Activated CD4-positive, alpha-beta memory T cell treated with anti-CD3 and anti-CD28 coated beads for 36 hours (primary cell): ENCODE measurements at places on chromosomes 12 and 14. TPM values are rescaled to one million over a fixed set of nuclear protein-coding genes. Genes with fewer than 3 reads are reported as not detected.
A peak's percentile ranks its signal among the peaks of the same experiment; 100 is the strongest.

- DNase-seq: no peak
Observed at GRCh38 chr12:11756022-11756421, 106.5 kb downstream of the ETV6 start.

GRCh38 chr12:129607756-129608155 is 296.1 kb downstream of the TMEM132D start:
- no peak for DNase-seq

DNA sequence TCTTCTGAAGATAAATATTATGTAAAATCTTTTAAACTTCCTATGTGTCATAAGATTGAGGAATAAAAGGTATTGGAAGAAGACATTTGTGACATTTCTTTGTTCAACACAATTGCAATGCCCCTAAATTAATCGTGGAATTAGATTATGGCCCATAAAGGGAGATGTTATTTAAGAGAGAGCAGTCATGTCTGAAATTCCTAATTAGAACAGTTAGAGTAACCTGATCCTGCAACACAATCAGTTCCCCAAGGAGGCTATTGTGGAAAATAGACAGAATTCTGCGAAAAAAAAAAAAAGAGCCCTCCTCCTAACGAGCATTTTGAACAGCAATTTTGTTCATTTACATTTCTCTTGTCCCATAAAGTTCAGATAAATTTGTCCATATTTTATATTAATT is 339.5 kb downstream of the PAWR start:
- DNase-seq: no peak

DNA sequence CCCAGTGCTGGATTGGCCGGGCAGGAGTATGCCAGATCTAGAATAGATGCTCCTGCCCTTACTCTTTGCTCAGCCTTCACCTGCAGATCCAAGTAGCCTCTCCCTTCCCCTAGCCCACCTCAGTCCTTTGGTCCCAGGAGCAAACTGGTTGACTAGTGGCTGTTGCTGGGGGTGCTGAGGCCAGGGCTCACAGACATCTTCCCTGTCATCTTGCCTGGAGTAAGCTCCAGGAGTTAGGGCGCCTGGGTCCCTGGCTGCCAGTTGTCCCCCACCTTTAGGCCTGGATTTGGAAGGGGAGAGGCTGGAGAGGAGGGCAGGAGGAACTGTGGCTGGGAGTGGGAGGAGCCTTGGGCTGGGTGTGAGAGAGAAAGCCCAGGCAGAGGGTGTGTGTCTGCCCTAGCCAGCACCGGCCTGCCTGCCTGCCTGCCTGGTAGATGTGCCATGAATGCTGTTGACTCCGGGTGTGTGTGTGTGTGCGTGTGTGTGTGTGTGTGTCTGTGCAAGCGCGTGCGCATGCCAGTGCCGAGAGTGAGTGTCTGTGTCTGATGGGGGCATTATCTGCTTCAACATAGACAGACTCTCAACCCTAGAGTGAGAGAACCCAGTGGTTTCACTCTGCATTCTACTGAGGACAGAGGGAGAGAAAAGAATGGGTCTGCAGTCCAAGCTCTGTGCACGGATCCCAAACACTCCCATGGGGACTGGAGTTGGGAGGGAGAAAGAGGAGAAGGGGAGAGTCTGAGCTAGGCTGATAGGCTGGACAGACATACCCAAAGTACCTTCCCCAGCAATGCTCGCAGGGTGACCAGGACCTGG is 845 bp upstream of the RARG start:
- DNase-seq: peak; percentile 59

GRCh38 chr14:77598366-77599070 is 17.9 kb downstream of the SPTLC2 start:
- DNase-seq: peak; percentile 29

DNA sequence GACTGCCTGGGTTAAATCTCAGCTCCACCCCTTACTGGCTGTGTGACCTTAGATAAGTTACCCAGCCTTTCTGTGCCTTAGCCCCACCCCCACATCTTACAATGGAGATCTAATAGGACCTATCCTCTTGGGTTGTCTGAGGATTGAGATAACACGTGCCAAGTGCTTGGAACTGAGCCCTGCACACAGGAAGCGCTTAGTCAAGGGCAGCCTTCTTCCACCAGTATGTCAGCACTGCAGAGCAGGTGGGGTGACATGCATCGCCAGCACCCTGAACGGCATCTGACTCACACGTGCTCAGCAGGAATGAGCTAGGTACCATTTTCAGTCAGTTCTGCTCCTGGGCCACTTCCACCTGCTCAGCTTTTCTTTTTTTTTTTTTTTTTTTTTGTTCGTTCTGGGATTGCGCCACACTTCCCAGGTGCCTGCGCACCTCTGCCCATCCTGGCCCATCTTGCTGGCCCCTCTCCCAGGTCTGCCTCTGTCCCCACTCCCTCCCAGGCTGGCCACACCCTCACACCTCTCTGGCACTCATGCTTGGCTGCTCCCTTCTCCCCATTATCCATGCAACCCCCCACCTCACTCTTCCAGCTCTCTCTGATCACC is 19.6 kb downstream of the LGMN start:
- peak; percentile 85 for DNase-seq

DNA sequence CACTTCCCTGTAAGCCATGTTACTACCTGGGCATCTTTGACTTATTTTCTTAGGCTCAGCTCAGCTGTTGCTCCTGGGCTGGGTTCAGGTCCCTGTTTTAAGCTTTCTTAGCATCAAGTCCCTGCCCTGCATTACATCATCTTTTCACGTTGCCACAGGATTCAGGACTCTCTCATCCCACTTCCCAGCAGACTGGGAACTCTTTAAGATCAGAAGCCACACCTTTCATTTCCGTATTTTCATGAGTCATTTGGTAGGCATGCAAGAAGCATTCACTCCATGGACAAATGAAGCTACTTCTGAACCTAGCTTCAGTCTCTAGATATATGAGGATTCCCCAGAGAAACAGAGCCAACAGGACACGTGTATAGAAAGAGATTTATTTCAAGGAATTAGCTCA is 726.8 kb downstream of the VRK1 start:
- DNase-seq: no peak

- no peak for DNase-seq
Observed at GRCh38 chr14:79502751-79503148, 708.6 kb downstream of the DIO2 start.

DNA sequence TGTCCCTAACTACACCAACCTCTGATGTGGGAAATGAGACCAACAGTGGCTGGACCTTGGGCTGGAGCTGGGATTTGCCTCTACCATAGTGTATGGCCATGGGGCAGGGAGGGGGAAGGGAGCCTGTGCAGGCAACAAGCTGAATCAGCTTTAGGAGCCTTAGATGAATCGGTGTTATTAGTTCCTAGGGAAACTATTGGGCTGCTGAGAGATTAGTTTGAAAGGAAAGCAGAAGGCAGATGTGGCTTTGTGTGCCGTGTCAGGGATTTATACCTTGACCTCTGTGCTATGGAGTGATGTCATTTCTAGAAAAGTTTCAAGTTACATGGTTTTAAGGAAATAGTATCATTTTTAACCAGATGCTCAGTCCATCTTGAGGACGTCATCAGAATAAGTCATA is 19.5 kb upstream of the GAS2L3 start:
- DNase-seq: no peak

DNA sequence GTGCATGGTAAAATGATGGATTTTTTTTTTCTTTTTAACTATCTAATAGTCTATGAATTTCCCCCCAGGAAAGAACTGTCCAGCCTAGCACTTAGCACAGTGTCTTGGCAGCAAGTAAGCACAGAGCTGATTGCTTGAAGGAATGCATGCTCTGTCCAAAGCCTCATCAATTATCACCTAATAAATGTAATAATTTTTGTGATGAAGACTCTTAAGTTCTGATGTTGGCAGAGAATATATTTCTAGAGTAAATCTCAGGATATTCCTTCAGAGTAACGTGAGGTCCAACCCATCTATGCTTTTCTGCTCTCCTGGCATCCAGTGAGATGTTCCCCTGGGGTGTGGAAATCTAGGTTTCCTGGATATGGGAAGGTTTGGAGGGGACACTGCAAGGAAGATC is 152.4 kb downstream of the TMX1 start:
- DNase-seq: no peak

DNA sequence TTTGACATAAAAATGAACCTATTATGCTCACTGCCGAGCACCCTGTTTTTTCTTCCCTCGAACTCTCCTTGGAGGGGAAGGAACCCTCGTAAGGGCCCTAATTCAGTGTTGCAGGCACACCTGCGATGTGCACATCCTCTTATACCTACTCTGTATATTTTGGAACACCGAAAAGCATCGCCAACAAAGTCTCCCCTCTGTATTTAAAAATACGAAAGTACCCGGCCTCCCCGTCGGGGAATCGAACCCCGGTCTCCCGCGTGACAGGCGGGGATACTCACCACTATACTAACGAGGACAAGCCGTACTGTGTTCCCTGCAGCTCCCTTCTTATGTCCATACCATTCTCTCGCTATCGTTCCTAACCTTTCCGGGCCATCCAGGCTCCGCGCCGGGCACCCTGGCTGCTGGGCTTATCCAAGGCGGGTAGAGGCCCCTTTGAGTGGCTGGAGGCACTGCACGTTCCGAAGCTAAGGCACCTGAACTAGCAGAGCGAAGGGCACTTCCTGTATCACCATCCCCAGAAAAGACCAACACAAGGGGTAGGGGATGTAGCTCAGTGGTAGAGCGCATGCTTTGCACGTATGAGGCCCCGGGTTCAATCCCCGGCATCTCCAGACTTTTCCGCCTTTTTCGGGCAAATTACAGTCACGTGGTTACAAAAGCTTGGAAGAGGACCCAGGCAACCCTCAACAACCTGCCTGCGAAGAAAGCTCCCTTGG is 25.1 kb upstream of the UBC start:
- peak; percentile 94 for DNase-seq

- DNase-seq: no peak
Observed at GRCh38 chr14:87141801-87142200, 851.2 kb downstream of the GALC start.

DNA sequence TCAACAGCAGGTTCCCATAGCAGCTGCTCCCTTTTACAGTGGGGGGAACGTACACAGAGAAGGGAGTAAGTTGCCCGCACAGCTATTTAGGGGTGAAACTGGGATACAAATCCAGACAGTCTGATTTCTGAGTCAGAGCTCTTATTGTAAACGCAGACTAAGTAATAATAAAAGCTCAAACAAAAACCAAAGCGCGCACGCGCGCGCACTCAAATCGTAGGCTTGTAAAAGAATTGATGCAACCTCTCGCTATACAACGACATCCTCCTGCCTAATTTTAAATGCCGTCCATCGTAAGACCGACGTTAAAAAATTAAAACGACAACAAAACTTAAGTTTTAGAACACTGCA is 747 bp upstream of the DACT1 start:
- DNase-seq: peak; percentile 63

- no peak for DNase-seq
Observed at GRCh38 chr12:2826721-2827515, 7.9 kb downstream of the NRIP2 start.

- no peak for DNase-seq
Observed at GRCh38 chr14:50740856-50741255, 72.8 kb upstream of the SAV1 start.

DNA sequence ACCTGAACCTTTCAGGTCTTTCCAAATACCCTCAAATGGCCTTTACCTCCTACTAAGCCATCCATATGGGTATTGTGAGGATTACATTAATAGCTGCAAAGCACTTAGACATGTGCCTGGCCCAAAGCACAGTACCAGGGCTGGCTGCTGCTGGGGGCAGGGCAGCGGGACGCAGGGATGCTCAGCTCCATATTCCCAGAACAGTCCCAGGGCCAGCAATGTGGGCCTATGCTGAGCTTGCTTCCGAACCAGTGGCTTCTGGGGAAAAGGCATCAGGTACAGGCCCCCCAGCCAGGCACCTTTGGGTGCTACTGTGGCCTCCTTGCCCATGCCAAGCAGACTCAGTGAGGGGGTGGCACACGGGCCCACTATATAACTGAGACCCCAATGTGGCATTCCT is 10.4 kb downstream of the ACTN1 start:
- no peak for DNase-seq

DNA sequence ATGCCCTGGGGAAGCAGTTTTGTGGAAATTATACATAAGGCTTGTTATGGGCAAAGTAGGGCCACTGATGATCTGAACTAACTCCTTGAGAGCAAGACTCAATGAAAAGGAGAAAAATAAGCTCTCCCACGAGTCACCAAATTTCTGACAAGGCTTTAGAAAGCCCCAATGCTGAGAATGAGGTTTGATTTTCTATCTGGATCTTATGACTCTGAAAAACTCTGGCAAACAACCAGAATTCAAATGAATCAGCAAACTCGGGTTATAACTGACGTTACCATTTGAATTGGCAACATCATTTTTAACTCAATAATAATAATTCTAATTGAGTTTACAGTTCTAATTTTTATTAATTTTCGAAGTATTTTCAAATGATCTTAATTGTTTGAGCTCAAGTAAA is 79.1 kb downstream of the KCNK10 start:
- DNase-seq: no peak

GRCh38 chr14:26846388-26846787 is 248.6 kb upstream of the NOVA1 start:
- DNase-seq: no peak

Gene GPR68
- 6.9 TPM for total RNA-seq

Gene GOLGA5
- 22.5 TPM for total RNA-seq

Gene IL26
- 2.1 TPM for total RNA-seq

Gene TAS2R9
- not detected for total RNA-seq

Gene SERPINA12
- total RNA-seq: not detected
